ENCODE measurements at places on chromosomes 6 and 20.

DNA sequence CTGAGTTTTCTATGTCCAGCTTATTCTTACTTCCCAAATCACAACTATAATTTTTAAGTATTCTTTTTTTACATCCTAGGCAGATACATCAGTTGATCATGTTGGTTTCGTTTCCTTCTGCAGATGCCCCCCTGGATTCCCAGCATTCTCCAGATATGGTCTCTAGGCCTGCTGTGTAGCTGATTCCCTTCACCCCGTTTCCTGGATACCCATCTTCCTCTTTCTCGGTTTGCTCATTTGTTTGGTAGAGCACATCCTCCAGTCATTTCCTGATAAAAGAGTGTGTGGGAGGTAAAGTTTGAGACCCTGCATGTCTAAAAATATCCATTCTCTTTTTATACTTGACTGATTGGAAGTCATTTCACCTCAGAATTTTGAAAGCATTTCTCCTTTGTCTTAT is 66.4 kb downstream of the ANKS1A start:
- no peak for DNase-seq

- no peak for DNase-seq
Observed at GRCh38 chr6:10684618-10685017, 9.8 kb downstream of the C6orf52 start.

DNA sequence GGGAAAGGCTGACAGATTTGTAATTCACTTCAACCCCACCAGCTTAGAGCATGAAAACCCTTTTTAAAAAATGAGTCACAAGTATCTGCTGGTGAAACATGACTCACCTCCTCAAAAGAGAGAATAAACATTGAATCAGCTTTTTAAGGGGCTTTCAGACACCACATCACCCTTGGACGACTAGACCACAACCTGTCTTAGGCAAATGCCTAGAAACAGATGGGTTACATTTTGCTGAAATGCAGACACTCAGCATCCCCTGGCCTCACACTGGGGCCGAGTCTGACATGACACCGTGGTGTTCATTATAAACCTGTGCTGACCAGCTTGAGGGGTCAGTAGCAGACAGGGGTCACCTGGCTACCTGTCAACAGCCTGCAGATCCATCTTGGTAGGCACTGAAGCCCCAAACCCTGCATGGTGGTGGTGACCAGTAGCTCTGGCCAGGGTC is 175.3 kb upstream of the CST7 start:
- DNase-seq = no peak

- DNase-seq = no peak
Observed at GRCh38 chr20:63648895-63649589, 4.2 kb downstream of the STMN3 start.

DNA sequence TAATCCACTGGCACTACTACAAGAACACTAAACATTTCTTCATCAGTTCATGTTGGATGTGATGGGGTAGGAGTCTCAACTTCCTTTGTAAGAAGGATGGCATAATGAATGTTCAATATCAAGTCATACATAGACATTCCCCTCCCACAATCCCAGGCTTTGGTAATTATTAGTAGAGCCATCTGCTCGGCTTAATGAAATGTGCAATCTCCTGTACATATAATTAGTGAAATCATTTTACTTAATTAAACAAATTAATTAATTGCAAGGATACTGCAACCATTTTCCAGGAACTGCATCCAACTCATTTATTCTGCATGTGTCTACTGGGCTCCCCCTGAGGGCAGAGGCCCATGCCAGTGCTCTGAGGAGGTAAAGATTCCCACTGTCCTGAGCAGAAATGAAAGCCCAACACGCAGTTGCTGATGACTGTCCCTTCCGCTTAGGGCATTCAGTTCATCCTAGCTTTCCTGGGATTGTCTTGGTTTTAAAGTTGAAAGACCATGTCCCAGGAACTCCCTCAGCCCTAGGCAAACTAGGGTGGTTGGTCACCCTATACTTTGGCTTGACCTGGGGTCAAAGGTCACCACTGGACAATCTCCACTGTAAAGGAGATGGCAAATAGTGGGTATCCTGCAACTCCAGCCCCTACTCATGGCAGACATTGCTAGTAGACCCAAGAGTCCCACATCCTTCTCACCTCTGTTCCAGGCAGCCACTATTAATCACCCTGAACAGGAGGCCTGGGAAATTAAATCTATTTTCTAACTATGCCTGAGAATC is 109.8 kb downstream of the TRERF1 start:
- no peak for DNase-seq

- no peak for DNase-seq
Observed at GRCh38 chr6:36547646-36548400, 544 bp upstream of the STK38 start.

DNA sequence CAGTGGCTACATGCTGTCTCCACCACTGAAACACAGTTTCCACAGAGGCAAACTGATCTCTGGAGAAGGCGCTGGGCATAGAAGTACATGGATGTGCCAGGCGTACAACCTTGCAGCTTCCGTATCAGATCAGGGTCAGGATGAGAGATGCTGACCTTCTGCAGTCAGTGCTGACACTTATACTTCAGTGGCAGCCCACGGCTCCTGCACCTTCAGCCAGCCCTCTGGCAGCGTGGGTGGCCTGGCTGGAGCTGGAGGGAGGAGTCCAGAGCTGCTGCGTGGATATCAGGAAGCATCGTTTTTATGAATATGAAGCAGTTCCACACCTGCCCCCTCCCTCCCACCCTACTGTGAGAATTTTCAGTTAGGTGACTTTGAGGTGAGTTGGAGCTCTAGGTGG is 149.3 kb downstream of the CFAP61 start:
- no peak for DNase-seq

DNA sequence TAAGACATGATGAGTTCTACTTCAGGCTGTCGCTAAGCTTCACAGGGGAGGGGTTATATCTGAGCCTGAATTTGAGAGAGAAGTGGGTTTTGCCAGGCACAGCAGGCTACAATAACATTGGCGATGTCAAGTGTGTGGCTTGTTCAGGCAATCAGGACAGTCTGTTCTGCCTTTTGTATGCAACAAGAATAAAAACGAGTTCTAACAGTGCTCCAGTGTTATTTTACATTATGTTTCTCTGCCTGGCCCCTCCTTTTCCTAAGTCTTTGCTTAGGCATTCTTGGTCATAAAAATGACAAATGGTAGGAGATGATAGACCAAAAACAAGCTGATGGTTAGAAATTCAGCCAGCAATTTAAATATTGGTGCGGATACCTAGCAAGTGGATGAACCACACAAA is 26.8 kb downstream of the PAQR8 start:
- no peak for DNase-seq

DNA sequence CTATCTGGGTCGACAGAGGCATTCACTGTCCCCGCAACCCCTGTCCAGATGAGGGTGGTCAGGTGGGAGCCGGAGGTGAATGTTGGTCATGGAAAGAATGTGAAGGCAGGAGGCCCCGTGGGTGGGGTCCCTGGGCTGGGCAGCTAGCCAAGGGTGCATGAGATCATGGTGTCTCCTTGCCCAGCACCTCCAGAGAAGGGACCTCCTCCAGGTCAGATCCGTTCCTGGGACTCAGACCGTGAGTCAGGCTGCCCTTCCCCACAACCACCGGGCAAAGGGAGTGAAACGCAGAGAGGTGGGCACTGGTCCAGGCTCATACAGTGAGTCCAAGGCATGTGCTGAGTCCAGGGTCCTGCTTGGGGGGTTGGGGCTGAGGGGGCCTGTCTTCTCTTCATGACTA is 3.5 kb downstream of the FOXS1 start:
- DNase-seq = no peak

DNA sequence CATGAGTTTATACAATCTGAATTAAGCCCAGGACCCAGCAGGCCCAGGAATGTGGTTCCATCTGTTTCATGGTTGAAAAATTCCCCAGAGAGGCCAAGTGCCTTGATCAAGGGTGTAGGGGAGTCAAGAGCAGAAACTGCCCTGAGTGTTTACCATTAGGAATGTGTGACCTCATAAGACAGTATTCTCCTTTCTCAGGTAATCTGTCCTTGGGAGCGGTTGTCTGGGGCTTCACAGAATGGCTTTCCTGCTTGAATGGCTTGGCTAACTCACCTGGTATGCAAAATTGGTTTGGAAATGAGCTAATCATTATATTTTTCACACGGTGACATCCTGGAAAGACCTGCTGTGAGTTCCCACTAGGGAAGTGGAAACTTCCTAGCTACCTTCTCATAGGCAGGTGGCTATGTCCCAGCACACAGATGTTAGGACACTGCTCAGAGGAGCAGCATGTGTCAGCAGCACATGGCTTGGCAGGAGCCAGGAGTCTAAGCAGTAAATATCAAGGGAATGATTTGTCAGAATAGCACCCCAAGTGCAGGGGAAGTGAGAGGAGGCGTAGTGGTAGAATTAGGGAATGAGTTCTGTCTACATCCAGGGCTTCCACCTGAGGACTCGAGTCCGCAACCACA is 17.7 kb downstream of the CLIC5 start:
- no peak for DNase-seq

DNA sequence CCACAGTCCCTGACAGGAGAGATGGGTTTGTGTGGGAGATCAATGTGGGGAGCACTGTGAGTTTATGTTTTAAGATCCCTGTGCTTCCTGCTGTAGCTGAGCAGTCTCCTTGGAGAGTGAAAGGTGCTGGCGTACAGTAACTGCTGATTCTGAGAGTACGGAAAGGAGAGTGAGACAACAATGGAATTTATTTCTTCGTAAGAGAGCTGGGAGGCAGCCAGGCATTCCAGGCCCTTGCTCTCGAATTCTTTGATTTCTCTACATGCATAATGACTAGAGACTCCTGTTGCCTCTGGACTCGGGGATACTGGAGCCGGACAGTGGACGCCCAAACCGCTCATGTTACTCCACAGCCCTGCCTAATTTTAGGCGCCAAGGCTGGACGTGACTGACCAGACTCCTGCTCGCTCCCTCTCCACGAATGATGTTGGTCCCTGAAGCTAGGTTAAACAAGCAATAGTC is 131.0 kb upstream of the PHACTR1 start:
- no peak for DNase-seq

DNA sequence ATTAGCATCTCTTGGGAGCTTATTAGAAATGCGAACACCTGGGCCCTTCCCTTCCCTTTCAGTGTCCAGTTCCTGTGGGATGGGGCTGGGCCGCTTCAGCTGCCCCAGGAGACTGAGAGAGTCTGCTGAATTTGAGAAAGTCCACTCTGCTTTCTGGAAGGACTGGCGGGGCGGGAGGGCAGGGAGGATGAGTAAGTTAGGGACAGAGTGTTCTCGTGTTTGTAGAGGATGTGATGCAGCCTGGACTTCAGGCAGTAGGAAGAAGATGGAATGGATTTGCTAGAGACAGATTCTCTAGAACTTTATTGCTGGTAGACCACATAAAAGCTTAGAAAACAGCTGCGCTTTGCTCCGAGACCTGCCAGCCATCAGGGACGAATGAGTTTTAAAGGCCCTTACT is 1.1 kb upstream of the TULP4 start:
- DNase-seq = no peak

- DNase-seq = no peak
Observed at GRCh38 chr6:121630716-121631115, 195.3 kb downstream of the GJA1 start.

All from activated CD4-positive, alpha-beta T cell treated with anti-CD3 and anti-CD28 coated beads for 24 hours (primary cell).